ENCODE measurements at places on chromosomes 2 and 18.
A peak's percentile ranks its signal among the peaks of the same experiment; 100 is the strongest.

DNA sequence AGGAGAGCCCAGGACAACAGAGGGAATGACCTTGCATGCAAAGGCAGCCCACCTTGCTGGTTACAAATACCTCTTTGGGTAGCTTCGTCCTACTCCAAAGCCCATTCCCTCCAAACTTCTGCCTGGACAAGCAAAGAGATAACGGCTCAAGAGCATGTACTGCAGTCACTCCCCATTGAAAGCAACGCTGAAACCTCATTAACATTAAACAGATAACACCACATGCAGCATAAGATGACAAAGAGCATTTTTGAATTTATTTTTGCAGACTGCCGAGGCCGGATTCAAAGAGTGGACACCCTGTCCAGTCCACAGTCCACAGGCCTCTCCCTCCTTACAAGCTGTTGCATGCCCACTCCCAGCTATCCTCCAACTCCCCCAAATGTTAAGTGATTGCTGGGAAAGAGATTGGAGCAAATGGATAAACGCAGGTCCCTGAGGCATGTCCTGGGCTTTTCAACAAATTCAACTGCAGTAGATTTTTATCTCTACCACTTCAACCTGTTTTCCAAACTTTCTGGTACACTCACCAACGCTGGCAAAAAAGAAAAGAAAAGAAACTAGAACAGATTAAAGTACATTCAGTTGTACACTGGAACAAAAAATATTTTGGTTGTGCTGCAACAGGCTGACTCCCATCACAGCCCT lies 40.1 kb downstream of the MREG start:
- no peak for DNase-seq

GRCh38 chr2:227079726-227080125 lies 84.3 kb downstream of the COL4A4 start:
- DNase-seq = no peak

DNA sequence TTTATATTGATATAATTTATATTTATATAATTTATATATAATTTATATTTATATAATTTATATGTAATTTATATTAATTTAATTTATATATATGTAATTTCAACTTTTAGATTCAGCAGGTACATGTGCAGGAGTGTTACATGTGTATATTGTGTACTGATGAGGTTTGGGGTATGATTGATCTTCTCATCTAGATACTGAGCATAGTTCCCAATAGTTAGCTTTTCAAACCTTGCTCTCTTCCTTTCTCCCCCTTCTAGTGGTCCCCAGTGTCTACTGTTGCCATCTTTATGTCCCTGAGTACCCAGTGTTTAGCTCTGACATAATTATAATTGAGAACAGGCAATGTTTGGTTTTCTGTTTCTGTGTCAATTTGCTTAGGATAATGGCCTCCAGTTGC lies 1335.3 kb upstream of the CDH2 start:
- DNase-seq = no peak

DNA sequence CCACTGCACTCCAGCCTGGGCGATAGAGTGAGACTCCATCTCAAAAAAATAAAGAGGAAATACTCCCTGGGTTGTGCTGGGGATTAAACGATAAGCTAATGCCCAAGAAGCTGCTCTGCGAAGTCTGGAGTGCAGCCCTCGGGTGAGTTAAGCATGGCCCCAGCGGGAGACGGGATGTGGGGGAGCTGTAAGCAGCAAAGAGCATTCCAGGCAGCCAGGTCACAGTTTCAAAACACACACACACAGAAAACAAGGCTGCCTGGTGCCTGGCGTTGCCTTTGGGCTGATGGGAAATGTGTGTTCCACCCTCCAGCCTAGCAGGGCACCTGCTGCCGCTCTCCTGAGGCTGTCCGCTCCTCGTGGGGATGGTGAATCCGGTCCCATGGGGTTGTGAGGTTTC lies 24.1 kb downstream of the ODC1 start:
- DNase-seq = no peak

- DNase-seq = peak; percentile 67
These were observed 228.6 kb downstream of the SETBP1 start for GRCh38 chr18:44909191-44909719.

GRCh38 chr2:157471078-157471477 lies 27.2 kb upstream of the CYTIP start:
- DNase-seq = no peak

- no peak for DNase-seq
These were observed 101.1 kb downstream of the DPP4 start for GRCh38 chr2:161972866-161973265.

GRCh38 chr18:49123431-49123830 lies 172.7 kb upstream of the SMAD7 start:
- DNase-seq = no peak

GRCh38 chr2:123521854-123522253 lies 503.2 kb upstream of the CNTNAP5 start:
- DNase-seq = no peak

GRCh38 chr2:62831729-62832128 lies 126.2 kb downstream of the EHBP1 start:
- no peak for DNase-seq

- DNase-seq = no peak
These were observed 32.3 kb downstream of the ITSN2 start for GRCh38 chr2:24328010-24328409.

- no peak for DNase-seq
These were observed 2.5 kb downstream of the RTN4 start for GRCh38 chr2:55047677-55048299.

DNA sequence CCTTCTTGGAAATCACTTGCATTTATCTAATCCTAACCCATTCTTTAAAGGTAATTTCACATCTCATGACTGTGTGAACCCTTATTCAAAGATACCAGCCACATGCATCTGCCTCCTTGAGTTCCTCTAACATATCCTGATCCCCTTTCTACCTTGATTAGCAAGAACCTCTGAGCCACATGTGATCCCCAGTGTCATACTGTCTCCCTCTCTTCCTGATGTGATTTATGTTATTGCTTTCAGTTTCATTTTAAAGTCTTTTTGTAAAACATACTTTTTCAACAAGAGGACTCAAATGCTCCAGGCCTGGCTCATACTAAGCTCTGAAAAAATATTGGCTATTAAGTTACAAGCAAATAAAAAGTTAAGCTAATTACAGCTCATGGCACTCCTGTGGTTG lies 470.1 kb downstream of the DLGAP1 start:
- no peak for DNase-seq

- DNase-seq = no peak
These were observed 5.4 kb downstream of the SEMA4C start for GRCh38 chr2:96864343-96865091.

- no peak for DNase-seq
These were observed 211.0 kb downstream of the MCFD2 start for GRCh38 chr2:46704593-46704992.

- no peak for DNase-seq
These were observed 125.9 kb upstream of the SLC1A4 start for GRCh38 chr2:64863097-64863820.

DNA sequence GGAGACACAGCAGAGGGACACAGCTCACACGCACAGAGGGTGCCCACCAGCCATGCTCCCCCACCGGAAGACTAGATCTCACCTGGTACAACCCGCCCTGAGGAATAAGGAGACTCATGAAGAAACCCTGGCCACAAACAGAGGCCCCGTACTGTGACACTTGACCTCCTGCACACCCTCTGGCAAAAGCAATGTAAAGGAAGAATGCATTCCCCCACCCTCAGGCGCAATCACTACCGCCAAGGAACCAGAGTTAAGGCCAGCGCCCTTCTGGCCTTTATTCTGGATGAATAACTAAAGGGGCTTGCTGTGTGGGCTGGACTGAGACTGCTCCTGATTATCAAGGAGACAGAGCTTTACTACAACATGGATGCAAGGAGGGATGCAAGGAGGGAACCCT lies 509.2 kb upstream of the SPHKAP start:
- no peak for DNase-seq

GRCh38 chr2:53403792-53404413 lies 363.7 kb upstream of the CHAC2 start:
- DNase-seq = no peak

GRCh38 chr18:68472701-68473295 lies 242.1 kb downstream of the TMX3 start:
- no peak for DNase-seq

- no peak for DNase-seq
These were observed 383.4 kb downstream of the PLCL1 start for GRCh38 chr2:198187841-198188240.

- no peak for DNase-seq
These were observed 63.6 kb downstream of the ACKR3 start for GRCh38 chr2:236633219-236633570.

DNA sequence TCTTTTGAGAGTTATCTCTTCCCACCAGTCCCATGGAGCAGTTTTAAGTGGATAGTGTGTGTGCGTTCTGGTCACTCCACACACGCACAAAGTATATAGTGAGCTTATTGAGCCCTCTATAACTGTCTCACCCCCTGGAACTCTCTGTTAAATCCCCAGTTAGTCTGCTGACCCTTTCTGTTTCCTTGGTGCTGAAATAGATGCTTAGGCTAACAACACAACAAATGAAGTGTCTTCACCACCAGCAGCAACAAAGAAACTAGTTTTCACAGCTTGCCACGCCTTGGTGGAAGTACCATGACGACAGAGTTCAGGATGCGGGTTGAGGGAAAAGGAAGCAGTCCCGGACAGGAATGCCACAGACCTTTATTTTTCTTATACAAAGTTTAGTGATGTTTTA lies 203.5 kb upstream of the TMEFF2 start:
- no peak for DNase-seq

- no peak for DNase-seq
These were observed 15.3 kb upstream of the UGT1A9 start for GRCh38 chr2:233656443-233656842.

GRCh38 chr2:134976074-134976702 lies 57.6 kb downstream of the CCNT2 start:
- DNase-seq = no peak

- no peak for DNase-seq
These were observed 472.6 kb downstream of the TXNL1 start for GRCh38 chr18:56165601-56166355.

- DNase-seq = no peak
These were observed 127.5 kb upstream of the TNP1 start for GRCh38 chr2:216987252-216987821.

- no peak for DNase-seq
These were observed 100.1 kb upstream of the TLK1 start for GRCh38 chr2:171260471-171261424.

DNA sequence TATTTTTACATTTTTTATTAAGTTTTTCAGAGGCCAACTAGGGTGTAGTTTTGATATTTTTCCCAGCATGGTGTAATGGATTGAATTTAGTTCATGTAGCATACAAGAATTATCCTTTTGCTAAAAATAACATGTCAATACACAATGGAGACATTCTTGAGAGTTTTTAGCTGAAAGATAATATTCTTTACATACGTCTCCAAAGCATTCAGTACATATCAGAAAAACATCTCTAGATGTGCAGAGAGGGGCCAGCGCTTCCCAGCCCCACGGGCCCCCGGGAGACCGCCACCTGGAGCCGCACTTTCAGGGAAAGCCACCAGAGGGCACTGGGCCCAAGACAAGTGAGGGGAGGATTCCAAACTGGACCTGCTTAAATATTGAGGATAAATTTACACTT lies 499.4 kb downstream of the GALR1 start:
- no peak for DNase-seq

- no peak for DNase-seq
These were observed 12.8 kb downstream of the IL1R2 start for GRCh38 chr2:102004581-102004980.

GRCh38 chr2:172193331-172194089 lies 90.8 kb upstream of the DLX2 start:
- no peak for DNase-seq

DNA sequence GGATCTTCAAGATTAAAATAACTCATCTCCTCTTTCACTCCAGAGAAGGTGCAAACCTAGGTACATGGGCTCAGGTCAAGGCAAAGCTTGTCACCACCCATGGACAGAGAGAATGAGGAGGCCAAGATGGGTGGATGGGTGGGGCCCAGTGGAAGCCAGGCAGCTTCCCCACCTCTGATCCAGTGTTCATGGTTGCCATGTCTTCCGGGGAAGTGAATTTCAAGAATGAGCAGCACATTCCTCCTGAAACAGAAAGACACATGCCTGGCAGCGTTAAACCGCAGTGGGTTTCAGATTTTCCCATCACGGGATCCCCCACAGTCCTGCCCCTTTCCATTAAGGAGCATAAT lies 301.7 kb downstream of the EIPR1 start:
- no peak for DNase-seq

DNA sequence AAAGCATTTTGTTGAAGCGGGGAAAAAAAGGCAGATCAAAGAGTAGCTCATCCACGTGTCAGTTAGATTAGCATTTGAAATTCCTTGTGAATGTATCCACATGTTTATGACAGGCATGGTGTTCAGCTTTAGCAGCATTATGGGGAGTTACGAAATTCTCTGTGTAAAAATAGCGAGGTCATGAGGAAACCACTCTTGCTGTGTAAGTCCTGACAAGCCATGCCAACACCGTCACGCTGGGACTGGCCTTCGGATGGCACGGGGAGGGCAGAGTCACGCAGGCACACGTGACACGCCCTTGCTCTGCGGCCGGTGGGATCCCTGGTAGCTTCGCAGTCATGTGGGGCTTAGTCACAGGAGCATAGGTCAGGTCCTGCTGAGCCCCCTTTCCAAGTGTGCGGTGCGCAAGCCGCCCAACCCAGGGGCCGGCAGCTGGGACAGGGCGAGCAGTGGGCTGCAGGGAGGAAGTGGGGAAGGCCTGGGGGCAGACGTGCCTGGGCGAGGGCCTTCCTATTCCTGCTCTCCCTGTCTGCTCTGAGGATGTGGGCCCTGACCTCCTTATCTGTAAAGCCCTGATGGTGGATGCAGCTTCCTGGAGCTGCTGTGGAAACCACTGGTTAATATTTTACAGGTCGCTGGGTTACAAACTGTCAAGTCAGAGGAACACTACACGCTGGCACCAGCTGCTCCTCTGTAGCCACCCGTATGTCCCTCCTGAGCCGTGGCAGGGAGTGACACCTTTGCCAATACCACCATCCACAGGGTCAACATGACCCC lies 18.0 kb downstream of the MBP start:
- no peak for DNase-seq

DNA sequence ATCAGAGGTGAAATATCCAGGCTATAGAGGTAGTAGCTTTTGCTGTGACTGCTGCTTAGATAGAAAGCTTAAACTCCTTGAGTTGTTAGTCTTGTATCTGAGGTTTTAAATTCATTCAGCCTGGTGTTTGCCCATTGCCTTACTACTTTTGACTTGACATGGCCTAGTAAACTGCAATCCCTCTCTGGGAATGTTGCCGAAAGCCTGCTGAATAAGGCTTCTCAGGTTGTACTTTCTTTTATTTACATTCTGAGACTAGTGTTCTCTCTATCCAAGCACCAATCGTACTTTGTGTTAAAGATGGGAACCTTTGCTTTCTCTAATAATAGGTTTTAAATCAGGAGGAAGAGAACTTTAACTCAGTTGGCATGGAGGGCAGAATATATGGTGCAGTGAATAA lies 357.6 kb upstream of the CWC22 start:
- DNase-seq = no peak
